Activated naive CD8-positive, alpha-beta T cell treated with anti-CD3 and anti-CD28 coated beads, Interleukin-2, amount 10 ng/mL, durations not matched to agents 7 days and 5 days (primary cell): ENCODE measurements at places on chromosomes 1 and 21. TPM values are rescaled to one million over a fixed set of nuclear protein-coding genes. Genes with fewer than 3 reads are reported as not detected.

GRCh38 chr1:235820061-235820460 lies 46.6 kb downstream of the LYST start:
- peaks cover 17% of the 10 kb centered on the region for H3K4me1 ChIP-seq
- no peaks in the 10 kb centered on the region for H3K27me3 ChIP-seq
- H3K36me3 ChIP-seq = peaks cover 18% of the 10 kb centered on the region
- H3K4me3 ChIP-seq = no peak overlapping the region

GRCh38 chr1:114167226-114167625 lies 13.6 kb upstream of the SYT6 start:
- no peak for DNase-seq
- no peaks in the 10 kb centered on the region for H3K4me1 ChIP-seq
- no peak overlapping the region for H3K27ac ChIP-seq
- no peak overlapping the region for H3K4me3 ChIP-seq
- no peaks in the 10 kb centered on the region for H3K36me3 ChIP-seq

DNA sequence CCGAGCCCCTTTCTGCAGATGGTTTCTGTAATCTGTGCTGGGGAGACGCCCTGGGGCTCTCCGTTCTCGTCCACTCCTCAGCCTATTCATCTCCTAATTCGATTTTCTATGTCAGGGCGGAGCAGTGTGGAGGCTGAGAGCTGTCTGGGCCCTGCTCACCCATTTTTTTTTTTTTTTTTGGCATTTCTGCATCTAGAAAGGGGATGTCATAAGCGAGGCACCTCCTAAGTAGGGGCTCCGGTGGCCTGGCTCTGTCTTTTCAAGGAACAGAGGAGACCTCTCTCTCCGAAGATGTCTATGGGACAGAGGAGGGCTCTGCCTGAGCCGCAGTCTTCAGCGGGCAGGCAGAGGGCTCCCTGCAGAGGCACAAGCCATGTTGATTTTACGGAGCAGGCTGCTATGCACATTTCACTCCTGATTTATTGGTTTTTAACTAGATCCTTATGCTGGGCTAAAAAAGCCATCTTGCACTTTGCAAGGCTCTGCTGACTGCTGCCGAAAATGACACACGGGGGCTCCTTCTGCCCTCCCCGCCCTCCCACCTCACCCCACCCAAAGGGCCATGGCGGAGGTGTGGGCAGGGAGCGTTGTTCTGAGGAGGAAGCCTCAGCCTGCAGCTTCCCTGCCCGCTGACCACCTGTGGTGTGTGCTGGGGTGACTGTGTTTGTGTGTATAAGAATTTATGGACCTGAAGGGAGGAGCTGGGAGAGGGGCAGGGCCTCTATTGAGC lies 71.0 kb downstream of the FOXD2 start:
- peaks cover 3% of the 10 kb centered on the region for H3K4me1 ChIP-seq
- H3K27ac ChIP-seq = no peak overlapping the region

DNA sequence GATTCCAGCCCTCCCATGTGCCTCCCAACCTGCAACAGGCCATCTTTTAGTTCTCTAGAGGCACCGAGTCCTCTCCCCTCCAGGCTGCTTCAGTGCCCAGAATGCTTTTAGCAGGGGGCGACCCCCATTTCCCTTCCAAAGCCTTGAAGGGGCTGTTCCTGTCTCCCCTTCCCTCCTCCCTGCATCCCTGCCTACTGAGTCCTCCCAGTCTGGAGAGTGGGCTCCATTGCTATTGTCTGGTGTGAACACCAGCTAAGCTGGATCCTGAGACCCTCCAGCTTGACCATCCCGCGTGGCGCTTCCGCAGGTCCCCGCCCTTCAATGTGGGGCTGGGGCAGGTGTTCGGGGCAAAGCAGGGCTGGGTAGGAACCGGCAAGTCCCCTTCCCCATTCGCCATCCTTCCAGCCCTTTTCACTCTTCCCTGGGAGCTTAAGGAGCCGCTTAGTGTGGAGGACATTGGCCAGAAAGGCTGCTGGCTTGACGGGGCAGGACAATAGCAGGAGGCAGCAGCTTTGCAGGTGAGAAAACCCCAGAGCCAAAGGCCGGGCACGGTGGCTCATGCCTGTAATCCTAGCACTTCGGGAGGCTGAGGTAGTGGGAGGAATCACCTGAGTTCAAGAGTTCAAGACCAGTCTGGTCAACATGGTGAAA lies 32.2 kb downstream of the PADI6 start:
- H3K4me1 ChIP-seq = no peaks in the 10 kb centered on the region
- no peaks in the 10 kb centered on the region for H3K27me3 ChIP-seq

- H3K4me1 ChIP-seq = peaks cover 58% of the 10 kb centered on the region
- H3K36me3 ChIP-seq = peaks cover 48% of the 10 kb centered on the region
- no peak for DNase-seq
- no peaks in the 10 kb centered on the region for H3K27me3 ChIP-seq
- no peak overlapping the region for H3K4me3 ChIP-seq
These were observed 12.8 kb downstream of the GFI1 start for GRCh38 chr1:92473781-92474495.

DNA sequence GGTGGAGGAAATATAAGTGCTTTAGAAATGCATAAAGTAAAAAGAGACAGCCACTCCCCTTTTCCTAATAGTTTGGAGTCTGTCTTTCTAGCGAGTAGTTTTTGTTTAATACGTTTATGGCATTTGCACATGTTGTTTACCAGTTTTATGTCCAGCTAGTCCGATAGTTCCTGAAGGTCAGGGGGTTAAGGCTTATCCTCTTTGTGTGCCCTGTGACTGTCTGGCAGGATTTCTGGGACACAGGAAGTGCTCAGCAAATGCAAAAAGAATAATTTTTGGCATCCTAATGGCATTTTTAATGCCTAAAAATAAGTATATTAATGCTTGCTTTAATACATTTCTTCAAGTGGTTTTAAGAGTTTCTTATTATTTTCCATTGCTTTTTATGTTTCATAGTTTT lies 58.4 kb downstream of the DYRK1A start:
- no peaks in the 10 kb centered on the region for H3K27me3 ChIP-seq
- H3K27ac ChIP-seq = no peak overlapping the region
- DNase-seq = no peak
- H3K36me3 ChIP-seq = peaks cover 56% of the 10 kb centered on the region
- peaks cover 19% of the 10 kb centered on the region for H3K4me1 ChIP-seq

- no peak overlapping the region for H3K27ac ChIP-seq
- peaks cover 7% of the 10 kb centered on the region for H3K36me3 ChIP-seq
- no peak overlapping the region for H3K4me3 ChIP-seq
- H3K27me3 ChIP-seq = peaks cover 2% of the 10 kb centered on the region
- no peak for DNase-seq
These were observed 12.0 kb downstream of the PPFIA4 start for GRCh38 chr1:203038217-203038741.

GRCh38 chr1:8437347-8437746 lies 119.4 kb downstream of the SLC45A1 start:
- peaks cover 13% of the 10 kb centered on the region for H3K4me1 ChIP-seq
- H3K27me3 ChIP-seq = no peaks in the 10 kb centered on the region
- no peak for DNase-seq
- H3K4me3 ChIP-seq = no peak overlapping the region
- H3K27ac ChIP-seq = no peak overlapping the region

DNA sequence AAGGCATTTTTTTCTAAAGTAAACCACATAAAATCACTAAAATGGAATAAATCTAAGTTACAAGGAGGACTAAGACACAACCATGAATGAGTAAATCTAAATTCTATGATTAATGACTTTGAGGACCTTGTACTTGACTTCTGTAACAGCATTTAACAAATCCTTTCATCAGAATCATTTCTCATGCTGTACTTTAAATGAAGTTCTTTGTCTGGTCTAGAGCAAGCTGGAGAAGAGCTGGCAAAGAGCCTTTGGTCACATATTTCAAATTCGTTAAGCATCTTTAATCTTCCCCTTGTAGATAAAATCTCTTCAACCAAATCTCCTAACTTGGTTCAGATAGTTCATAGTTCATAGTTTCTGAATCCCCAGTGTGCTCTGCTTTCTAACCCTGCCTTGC lies 405.4 kb downstream of the PTPRC start:
- H3K4me1 ChIP-seq = peaks cover 35% of the 10 kb centered on the region
- DNase-seq = no peak
- H3K27me3 ChIP-seq = no peaks in the 10 kb centered on the region
- no peak overlapping the region for H3K27ac ChIP-seq

GRCh38 chr1:205108464-205108863 lies 13.3 kb downstream of the RBBP5 start:
- no peaks in the 10 kb centered on the region for H3K27me3 ChIP-seq
- DNase-seq = no peak
- H3K27ac ChIP-seq = no peak overlapping the region
- H3K36me3 ChIP-seq = peaks cover 38% of the 10 kb centered on the region
- no peak overlapping the region for H3K4me3 ChIP-seq

- H3K27ac ChIP-seq = no peak overlapping the region
- H3K4me3 ChIP-seq = no peak overlapping the region
- H3K36me3 ChIP-seq = no peaks in the 10 kb centered on the region
- peaks cover 20% of the 10 kb centered on the region for H3K27me3 ChIP-seq
These were observed 4.0 kb downstream of the CLIC4 start for GRCh38 chr1:24749252-24749651.

DNA sequence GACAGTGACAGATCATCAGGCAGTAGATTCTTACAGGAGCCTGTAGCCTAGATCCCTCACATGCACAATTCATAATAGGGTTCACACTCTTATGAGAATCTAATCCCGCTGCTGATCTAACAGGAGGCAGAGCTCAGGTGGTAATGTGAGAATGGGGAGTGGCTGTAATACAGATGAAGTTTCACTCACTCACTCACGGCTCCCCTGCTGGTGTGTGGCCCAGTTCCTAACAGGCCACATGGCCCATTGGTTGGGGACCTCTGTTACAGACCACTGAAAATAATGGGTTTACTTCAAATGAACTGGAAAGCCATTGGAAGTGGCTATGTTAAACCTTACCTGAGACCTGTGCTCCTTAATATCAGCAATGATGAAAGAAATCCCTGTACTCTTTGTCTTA lies 151.0 kb downstream of the GRIK1 start:
- no peak overlapping the region for H3K27ac ChIP-seq
- no peaks in the 10 kb centered on the region for H3K36me3 ChIP-seq
- H3K27me3 ChIP-seq = no peaks in the 10 kb centered on the region
- H3K4me3 ChIP-seq = no peak overlapping the region
- no peaks in the 10 kb centered on the region for H3K4me1 ChIP-seq
- DNase-seq = no peak

DNA sequence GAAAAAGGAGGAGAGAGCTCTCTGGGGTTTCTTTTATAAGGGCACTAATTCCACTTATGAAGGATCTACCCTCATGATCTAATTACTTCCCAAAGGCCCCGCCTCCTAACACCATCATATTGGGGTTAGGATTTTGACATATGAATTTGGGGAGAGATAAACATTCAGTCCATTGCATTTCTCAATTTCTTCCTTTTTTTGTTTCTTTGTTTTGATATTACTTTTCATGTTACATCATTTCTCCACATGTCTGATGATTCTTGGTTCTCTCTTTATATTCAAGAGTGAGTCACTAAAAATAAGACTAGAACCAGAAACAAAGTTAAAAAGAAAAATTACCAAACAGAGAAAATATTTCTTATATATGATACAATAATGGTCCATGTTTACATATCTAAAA lies 63.2 kb upstream of the DUSP10 start:
- H3K4me1 ChIP-seq = peaks cover 26% of the 10 kb centered on the region
- no peak for DNase-seq
- no peak overlapping the region for H3K27ac ChIP-seq
- H3K27me3 ChIP-seq = no peaks in the 10 kb centered on the region
- peaks cover 7% of the 10 kb centered on the region for H3K36me3 ChIP-seq

DNA sequence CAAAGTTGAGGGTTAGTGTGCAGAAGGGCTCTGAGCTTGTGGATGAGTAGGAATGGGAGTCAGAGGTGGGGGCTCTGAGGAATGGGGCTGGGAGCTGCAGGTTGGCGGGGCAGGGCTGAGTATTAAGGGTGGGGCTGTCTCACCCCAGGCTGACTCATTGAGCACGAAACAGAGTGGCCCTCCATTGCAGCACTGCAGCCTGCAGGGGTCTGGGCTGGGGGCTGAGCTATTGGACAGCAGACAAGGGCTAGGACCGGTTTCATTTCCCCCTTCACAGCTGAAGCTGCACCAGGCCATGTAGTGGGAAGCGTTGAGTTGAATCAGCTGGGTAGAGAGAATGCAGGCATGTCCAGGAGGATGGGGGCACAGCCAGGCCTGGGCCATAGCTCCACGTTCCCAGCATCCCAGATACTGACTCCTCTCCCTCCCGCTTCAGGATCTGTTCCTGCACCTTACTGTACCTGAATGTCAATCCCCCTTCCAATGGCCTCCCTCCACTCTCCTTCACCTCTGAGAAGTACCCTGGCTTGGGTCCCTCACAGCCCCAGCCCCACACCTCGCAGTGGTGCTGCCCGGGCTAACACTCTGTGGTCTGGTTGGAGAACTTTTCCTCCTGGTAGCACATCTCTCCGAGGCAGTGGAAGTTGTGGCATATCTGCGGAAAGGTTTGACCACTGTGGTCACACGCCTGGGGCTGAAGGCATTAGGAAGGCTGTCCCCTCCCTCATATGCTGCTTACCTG lies 4.4 kb upstream of the INPP5B start:
- no peaks in the 10 kb centered on the region for H3K27me3 ChIP-seq
- H3K4me1 ChIP-seq = peaks cover 13% of the 10 kb centered on the region
- peak; percentile 18 for DNase-seq
- H3K27ac ChIP-seq = no peak overlapping the region
- no peak overlapping the region for H3K4me3 ChIP-seq
- peaks cover 2% of the 10 kb centered on the region for H3K36me3 ChIP-seq

GRCh38 chr21:15050568-15051377 lies 14.0 kb downstream of the NRIP1 start:
- H3K4me3 ChIP-seq = peak overlapping the region; percentile 76
- peaks cover 44% of the 10 kb centered on the region for H3K4me1 ChIP-seq
- DNase-seq = no peak
- H3K27ac ChIP-seq = peak overlapping the region; percentile 22
- peaks cover 16% of the 10 kb centered on the region for H3K36me3 ChIP-seq
- H3K27me3 ChIP-seq = no peaks in the 10 kb centered on the region

DNA sequence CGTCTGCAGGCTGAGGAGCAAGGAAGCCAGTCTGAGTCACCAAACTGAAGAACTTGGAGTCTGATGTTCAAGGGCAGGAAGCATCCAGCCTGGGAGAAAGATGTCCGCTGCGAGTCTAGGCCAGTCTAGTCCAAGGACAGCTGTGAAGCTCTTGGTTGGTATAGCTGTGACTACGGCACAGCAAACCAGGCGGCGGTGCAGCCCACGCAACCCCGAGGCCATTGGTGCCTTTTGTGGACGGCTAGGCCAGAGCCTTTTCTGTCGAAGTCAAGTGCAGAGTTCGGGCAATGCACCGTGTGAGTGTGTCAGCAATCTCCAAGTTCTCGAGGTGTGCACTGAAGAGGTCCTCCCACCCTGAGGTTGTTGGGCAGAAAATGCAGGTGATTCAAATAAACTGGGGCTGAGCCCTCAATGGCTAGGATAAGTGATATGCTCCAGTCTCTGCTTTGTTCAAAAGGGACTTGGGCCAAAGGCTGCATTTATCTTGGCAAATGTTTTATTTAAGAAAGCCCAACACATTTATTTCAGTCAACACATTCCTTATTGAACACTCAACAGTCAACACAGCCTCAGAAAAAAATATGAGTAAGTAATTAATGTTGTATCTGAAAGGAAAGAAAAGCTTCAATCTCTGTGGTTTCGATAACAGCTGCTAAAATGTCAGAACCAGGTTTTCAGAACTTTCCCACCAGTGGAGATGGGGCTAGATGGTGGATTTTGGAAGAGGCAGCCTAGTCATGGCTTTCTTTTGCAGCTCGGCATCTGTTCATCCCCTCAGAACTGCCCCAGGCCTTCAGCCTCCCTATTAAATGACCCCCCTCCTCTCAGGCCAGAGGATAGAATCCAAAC lies 78.1 kb upstream of the COX20 start:
- H3K27ac ChIP-seq = no peak overlapping the region
- no peak overlapping the region for H3K4me3 ChIP-seq
- no peak for DNase-seq
- H3K4me1 ChIP-seq = no peaks in the 10 kb centered on the region

The ZMPSTE24 gene
- 20.6 TPM for total RNA-seq

The UMODL1 gene
- total RNA-seq = 0.26 TPM

The PBX1 gene
- 0.51 TPM for total RNA-seq

The PGLYRP4 gene
- total RNA-seq = not detected

The FAM72B gene
- total RNA-seq = 23.9 TPM
